ENCODE measurements at places on chromosomes 7 and 10.

DNA sequence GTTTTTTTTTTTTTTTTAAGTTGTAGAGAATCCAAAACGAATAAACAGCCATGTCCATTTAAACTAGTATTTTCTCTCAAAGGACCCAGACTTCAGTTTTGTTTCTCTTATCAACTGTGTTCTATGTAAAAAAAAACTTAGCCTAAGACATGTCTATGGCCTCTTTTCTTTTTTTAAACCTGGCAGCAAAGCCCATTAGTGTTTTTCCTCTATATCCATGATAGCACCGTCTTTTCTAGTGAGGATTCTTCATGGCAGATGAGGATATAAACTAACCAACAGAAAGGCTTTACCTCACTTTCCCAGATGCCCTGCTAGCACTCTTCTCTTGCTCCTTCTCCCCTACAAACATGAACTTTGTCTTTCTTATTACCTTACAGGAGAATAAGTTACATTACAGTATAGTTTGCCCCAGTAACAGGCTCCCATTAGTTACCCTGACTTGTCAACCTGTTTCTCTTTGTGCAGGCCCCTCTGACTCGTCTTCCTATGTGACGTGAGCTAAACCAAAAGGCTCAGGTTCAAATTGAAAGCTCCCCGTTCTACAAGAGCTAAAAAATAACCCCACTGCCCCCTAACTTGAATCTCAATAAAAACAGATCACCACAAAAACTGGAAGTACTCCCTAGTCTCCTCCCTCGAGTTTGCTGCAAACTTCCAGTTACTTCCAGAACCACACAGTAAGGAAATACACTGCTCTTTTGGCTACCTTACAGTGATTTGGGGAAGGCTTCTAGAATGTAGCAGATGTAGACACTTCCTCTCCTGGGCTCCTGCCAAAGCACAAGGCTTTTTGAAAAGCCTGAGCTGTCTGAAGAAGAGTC lies 20.1 kb downstream of the P4HA1 start:
- DNase-seq = peak; percentile 76

GRCh38 chr10:110644598-110645462 lies 694 bp downstream of the RBM20 start:
- no peak for DNase-seq

DNA sequence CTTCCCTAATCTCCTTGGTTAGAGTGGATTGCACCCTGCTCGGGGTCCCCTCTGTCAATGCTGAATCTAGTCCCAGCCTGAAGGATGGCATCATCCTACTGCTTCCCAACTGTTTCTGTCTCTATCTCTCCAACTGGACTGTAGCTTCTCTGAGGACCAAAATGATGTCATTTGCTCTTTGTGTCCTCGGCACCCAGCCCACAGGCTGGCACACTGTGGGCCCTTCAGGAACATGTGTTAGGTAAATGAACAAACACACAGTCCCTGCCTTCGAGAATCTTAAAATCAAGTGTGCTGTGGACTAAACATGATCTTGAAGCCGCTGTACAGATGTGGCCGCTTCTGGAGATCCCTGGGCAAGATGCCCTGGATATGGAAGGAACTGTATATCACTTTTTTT lies 5.0 kb upstream of the CDH23 start:
- DNase-seq = no peak

GRCh38 chr10:63164166-63164623 lies 31.1 kb downstream of the NRBF2 start:
- peak; percentile 16 for DNase-seq

DNA sequence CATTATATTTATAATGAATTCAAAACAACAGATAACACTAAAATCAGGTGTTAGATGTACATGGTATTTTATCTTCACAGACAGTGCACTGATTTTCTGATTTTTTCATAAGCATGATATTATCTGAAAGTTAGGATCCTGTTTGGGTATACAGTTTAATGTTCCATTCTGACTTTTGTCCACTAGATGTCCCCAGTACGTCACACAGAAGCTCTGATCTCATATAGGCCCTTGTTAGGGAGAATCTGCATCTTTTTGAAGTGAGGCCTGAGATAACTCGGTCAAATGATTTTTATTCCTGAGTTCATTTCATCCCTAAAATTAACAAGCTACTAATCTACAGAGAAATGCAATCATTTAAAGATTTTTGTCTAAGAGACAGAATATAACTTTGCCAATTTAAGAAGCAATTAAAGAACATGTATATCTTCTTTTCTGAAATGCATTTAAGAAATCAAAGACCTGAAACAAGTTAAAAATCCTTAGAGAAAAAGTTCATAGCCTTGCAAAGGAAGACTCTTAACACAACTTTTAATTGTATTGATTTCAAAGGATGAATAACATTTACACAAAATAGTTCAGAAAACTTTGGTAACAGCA lies 72.0 kb upstream of the TES start:
- peak; percentile 86 for DNase-seq
